ENCODE measurements at places on chromosomes 12 and 14. TPM values are rescaled to one million over a fixed set of nuclear protein-coding genes. Genes with fewer than 3 reads are reported as not detected.

Gene KRT2
- total RNA-seq: not detected

Gene STON2
- total RNA-seq: 30.4 TPM

Gene IRAK3
- total RNA-seq: 71.7 TPM

Gene CCDC77
- 8.9 TPM for total RNA-seq

Gene MYH6
- 1.4 TPM for total RNA-seq

Gene TAS2R46
- 1.4 TPM for total RNA-seq

Gene SETD1B
- total RNA-seq: 18.9 TPM

Gene TMEM132C
- 0.50 TPM for total RNA-seq

Gene EXOC3L4
- total RNA-seq: 4.0 TPM

Gene SPTB
- total RNA-seq: 2.3 TPM

Gene TAC3
- total RNA-seq: not detected
